ENCODE measurements at places on chromosomes 2 and 18.

- no peak for DNase-seq
Measured at GRCh38 chr18:59393381-59393780, 34.3 kb upstream of the LMAN1 start.

GRCh38 chr2:205364261-205364660, 318.0 kb upstream of the NRP2 start:
- DNase-seq = no peak

DNA sequence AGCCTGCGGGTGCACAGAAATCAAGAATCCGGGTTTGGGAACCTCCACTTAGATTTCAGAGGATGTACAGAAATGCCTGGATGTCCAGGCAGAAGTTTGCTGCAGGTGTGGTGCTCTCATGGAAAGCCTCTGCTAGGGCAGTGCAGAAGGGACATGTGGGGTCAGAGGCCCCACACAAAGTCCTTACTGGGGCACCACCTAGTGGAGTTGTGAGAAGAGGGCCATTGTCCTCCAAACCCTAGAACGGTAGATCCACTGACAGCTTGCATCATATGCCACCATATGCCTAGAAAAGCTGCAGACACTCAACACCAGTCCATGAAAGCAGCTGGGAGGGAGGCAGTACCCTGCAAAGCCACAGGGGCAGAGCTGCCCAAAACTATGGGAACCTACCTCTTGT, 833.0 kb downstream of the TMEM182 start:
- DNase-seq = no peak

- no peak for DNase-seq
Measured at GRCh38 chr2:66496670-66497420, 61.9 kb downstream of the MEIS1 start.

GRCh38 chr2:164498836-164499235, 122.4 kb downstream of the GRB14 start:
- no peak for DNase-seq

DNA sequence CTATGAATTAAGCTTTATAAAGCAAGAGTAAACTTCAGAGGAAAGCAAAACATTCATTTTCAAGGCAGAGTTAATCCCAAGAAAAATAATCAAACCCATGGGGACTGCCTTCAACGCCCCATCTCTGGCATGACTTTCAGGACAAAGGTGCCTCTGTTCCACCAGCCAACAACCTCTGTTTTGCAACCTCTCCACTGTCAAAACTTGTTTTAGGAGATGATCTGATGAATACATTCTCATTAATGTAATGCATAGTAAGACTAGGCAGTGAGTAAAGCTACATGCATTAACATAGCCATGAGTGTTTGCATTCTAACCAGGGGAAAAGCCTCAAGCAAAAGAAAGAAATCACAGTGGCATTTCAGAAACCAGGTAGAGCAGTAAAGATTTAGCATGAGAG, 357.0 kb downstream of the FBXO15 start:
- DNase-seq = no peak

- no peak for DNase-seq
Measured at GRCh38 chr2:196206804-196207203, 35.4 kb upstream of the STK17B start.

DNA sequence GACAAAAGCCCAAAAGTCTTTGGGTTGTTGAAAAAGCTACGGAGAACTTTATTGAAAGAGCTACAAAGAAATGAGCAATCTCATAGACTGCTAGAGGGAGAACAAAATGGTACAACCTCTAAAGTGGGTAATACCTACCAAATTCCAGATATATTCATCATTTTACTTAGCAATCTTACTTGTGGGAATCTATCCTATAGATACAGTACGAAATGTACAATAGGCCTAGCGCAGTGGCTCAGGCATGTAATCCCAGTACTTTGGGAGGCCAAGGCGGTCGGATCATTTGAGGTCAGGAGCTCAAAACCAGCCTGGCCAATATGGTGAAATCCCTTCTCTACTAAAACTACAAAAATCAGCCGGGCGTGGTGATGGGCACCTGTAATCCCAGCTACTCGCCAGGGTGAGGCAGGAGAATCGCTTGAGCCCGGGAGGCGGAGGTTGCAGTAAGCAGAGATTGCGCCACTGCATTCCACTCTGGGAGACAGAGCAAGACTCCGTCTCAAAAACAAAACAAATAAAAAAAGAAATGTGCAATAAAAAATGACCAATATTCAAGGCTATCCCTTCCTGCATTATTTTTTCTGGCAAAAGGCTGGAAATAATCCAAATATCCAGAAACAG, 10.1 kb downstream of the EXOC6B start:
- no peak for DNase-seq

DNA sequence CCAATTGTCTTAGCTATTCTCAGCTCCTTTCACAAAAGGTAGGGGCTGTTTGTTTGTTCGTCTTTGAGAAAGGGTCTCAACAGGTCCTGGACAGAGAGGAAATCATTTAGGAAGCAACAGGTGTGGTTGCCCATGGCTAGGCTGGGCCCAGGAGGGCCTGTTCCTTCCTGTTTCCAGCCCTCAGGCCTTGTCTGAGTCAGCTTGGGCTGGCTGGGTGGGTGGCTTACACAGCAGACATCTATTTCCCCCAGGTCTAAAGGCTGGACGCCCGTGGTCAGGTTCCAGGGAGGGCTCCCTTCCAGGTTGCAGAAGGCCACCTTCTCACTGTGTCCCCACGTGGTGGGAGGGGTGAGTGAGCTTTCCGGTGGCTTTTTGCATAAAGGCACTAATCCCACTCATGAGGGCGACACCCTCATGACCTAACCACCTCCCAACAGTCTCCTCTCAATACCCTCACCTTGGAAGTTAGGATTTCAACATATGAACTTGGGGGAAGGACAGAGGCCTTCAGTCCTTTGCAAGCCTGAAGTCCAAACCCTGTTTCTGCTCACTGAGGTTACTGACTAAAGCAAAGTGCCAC, 45.5 kb downstream of the ARHGEF4 start:
- DNase-seq = no peak

DNA sequence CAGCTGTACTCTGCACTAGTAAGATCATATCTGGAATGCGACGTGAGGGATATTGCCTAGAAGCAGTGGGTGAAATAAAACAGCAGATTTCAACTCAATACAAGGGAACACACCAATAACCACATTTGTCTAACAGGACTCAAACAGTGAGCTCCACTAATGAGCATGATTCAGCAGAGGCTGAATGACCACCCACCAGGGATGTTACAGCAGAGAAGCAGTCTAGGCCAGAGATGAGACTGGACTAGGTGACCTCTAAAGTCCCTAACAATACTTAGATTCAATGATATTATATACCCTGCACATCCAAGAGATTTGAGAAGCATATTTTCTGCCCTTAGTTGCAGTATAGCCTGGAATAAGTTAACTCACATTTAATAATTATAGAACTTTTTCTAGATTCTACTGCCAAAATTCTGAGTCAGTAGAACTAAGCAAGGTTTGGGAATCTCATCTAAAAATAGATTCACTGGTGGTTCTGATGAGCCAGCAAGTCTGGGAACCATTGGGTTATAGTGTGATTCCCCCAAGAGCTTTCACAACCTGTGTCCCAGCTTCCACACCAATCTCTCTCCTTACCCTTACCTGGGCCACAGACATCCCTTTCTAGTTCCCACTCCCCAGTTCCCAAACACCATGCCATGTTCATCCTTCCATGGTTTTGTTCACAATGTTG, 6.3 kb downstream of the THOC1 start:
- no peak for DNase-seq

GRCh38 chr2:221205103-221205673, 366.9 kb downstream of the EPHA4 start:
- DNase-seq = no peak

DNA sequence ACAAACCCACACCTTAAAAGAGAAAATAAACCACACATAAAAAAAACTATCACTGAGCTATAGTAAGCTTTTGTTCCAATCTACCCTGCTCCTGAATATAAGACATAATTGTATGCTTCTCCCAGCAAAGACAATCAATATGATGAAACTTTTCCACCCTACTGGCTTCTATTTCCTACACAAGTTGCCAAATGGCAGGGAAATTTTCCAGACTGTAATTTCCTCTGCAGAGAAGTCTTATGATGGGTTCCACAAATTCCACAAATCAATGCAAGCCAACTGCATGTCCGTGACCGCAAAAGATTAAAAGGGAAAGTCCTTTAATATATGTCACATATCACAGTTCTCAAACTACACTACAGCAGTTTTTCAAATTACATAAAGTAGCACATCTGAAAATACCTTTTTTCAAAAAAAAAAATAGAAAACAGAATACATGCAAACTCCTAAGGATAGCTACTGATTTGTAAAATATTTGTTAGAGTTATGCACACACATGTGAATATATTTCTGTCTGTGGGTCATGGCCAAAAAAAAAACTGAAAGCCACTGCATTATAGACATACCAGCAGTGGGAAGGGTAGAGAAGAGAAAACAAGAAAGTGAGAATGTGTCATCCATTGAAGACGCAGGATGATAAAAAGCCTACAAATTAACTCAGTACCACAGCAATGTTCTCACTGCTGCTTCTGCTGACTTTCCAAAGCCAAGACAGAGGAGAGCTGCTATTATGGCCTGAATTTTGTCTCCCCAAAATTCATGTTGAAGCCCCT, 61.4 kb downstream of the RPL31 start:
- DNase-seq = no peak

DNA sequence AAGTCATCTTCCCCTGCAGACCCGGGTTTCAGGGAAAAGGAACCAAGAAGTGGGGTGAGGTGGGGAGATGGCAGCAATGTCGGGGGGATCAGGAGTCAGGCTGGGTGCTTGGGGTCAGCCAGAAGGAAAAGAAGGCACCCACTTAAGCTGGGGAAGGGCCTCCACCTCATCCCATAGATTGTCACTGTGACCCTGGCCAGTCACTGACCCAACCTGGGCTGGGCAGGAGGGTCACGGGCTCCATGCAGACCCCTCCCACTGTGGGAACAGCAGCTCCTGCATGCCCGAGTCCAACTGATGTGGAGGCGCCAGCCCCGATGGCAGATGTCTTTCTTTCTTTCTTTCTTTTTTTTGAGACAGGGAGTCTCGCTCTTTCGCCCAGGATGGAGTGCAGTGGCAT, 53.6 kb upstream of the HAAO start:
- DNase-seq = no peak

DNA sequence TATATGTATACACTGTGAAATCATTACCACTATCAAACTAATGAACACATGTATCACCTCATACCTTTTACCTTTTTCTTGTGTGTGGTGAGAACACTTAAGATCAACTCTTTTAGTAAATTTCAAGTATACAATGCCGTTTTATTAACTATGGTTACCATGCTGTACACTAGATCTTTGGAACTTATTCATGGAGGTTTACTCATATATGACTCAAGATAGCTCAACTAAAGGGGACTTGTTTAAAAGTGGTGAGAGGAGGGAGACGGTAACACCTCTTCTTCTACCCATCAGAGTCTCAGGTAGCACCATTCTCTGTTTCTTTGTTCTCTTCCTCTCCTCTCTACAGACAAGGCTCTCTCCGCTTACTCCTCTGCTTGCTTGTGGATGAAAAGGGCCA, 36.1 kb upstream of the TMEM178A start:
- DNase-seq = no peak

DNA sequence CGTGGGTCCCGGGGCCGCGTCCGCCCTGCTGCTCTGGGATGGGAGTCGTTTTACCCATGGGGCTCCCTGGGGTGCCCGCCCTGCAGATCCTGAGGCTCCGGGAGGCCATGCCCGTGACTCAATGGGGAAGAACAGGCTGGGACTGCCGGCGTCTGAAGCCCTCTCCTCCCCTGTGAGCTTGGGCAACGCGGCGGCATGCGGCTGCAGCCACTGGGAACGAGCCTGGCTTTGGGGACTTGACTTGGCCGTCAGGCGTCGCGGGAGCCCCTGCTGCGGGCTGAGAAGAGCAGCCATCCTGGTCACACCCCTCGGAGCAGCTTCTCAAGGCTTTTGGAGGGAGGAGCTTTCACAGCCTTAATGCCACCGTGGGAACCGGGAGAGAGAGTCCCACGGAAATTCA, 126.9 kb upstream of the CTDP1 start:
- DNase-seq = no peak

- DNase-seq = no peak
Measured at GRCh38 chr2:216584112-216584511, 49.1 kb upstream of the IGFBP2 start.

DNA sequence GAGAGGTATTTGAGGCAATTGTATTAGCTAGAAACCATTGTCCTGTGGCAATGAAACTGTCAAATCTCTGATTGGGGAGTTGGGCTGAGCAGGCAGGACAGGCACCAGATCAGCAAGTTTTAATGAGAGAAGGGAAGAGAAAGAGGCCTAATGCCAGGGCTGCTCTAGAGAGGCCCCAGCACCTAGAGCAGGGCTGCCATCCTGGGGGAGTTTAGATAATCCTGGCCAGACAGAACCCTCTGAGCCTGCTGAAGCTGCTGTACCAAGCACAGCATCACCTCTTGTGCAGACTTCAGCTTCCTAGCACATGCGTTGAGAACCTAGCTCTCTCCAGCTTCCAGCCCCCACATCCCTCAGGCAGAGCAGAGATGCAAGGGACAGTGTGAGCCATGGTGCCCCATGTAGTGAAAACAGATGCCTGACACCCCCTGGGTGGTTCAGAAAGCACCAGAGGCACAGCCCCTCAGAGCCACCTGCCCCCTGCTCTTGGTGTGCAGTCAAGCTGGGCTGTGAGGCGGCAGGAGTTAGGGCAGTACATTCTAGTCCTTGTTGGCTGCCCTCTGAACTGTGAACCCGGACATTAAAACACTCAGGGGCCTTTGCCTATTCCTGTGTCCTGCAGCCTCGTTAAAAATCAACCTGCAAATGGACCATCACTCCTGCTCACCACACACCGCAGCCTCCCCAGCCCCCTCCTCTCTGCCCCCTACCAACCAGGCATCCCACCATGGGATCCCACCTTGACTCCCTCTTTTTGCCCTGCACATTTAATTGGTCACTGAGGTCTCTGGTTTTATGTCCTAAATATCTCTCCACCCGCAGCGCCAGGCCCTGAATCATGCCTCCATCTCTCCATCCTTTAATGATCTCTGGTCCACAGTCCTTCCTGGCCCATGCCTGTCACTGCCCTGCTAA, 52.7 kb downstream of the ADD2 start:
- DNase-seq = no peak

DNA sequence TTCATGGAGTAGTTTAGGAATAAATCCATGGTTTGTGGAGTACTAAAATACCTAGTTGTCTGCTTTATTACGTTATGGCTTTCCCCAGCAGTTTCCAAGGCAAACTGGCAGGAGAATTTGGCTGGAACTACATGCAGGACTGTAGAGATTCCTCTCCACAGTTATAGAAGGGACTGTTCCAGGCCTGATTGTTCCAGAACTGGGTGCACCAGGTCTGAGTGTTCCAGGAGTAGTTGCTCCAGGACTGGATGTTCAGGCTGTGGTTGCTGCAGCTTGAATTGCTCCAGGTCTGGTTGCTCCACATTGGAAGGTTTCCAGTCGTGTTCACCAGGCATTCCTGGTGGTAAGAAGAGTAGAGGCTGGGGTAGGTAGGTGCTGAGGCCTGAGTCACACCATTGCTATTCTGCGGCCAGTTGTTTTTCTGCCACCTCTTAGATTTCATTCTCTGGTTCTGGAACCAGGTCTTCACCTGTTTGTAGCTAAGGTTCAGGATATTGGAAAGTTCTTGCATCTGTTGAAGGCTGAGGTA, 28.1 kb downstream of the SGPP2 start:
- no peak for DNase-seq
